ENCODE measurements at places on chromosomes 16 and 17. TPM values are rescaled to one million over a fixed set of nuclear protein-coding genes. Genes with fewer than 3 reads are reported as not detected.

PLA2G10 gene
- 0.24 TPM for polyA plus RNA-seq

CNTNAP1 gene
- polyA plus RNA-seq = 8.1 TPM

CPHXL2 gene
- not detected for polyA plus RNA-seq

DNA sequence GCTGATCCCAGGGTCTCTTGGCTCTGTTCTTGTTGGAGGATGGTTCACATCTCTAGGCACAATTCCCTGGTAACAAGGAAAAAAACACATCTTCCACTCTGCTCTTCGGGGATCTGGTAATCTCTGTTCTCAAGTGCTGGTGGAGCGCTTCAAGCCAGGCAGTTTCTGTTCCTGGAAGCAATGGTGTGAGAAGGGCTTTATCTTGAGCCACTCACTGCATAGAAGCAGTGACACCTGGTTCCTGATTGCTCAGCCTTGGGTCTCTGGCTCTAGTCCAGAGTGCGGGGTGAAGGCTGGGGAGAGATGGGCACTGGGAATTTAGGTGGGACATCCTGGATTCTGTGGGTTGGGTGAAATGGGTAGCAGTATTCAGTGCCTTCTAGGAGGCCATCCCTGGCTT lies 14.1 kb downstream of the AKAP1 start:
- no peak for DNase-seq

GRCh38 chr17:1469231-1469852 lies 13.3 kb upstream of the CRK start:
- no peak for DNase-seq

Data from left renal pelvis (tissue), 4 donors.